Stromal cell of bone marrow (primary cell): ENCODE measurements at places on chromosomes 5 and 9.

- DNase-seq: no peak
These were observed 78.8 kb upstream of the GPBP1 start for GRCh38 chr5:57094753-57095683.

- no peak for DNase-seq
These were observed 10.9 kb downstream of the SEMA5A start for GRCh38 chr5:9534881-9535517.

DNA sequence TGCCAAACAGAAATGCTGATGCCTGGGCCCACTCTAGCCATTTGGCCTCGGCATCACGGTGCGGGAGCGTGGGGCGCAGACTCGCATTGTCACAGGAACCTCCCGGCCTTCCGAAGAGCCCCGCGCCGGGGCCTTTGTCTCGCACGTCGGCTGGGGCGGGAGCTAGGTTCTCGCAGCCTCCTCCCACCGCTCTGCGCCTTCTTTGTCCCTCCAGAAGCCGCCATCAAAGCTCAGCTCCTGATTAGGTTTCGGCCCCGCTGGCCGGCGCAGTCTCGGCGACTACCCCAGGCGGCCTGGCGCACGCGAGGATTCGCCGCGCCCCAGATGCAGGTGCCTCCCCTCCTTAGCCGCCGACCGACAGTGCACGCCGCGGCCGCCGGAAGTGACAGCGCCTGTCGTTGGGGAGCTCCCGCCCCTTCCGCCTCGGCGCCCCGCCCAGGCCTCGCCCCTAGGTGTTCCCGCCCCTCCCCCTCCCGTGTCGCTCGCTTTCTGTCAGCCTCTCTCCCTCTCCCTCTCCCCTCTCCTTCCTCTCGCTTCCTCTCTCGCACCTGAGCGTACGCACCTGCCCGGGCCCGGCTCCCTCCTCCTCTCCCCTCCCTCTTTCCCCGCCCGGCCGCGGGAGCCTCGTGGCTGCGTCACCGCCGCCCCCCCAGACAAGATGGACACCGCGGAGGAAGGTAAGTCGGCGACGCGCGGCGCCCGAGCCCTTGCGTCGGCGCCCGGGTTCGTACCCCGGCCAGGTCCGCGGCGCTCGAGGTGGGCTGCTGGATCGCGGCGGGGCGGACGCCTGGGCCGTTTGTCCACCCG, at the start of gene MARCHF6:
Gene MARCHF6, plus strand, starts transcription at position 455 of the 807 bp plus-strand sequence. Its CDS starts 204 bp downstream, at position 659.
- DNase-seq: peak; percentile 75

DNA sequence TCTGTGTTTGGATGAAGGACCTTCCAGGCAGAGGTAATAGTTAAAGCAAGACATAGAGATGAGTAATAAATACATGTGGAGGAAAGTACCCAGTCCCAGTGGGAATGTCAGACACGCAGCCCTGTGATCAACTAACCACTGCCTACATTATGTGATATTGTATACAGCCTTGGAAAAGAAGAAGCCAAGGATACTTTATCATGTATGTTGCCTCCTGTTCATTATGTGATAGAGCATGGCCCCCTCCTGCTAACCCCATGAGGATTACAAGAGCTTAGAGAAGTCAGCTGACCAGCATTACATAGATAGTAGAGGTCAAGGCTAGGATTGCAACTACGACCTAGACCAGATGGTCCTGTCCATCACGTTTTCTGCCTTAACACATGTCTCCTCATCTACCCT, 497.0 kb upstream of the TNC start:
- no peak for DNase-seq

GRCh38 chr9:35776018-35776417, 15.4 kb upstream of the NPR2 start:
- DNase-seq: no peak

GRCh38 chr9:73024601-73025034, 71.8 kb upstream of the ALDH1A1 start:
- no peak for DNase-seq

- peak; percentile 67 for DNase-seq
These were observed 273.7 kb upstream of the PIK3R1 start for GRCh38 chr5:67941614-67942401.

- DNase-seq: no peak
These were observed 31.0 kb downstream of the HK3 start for GRCh38 chr5:176868126-176868525.

DNA sequence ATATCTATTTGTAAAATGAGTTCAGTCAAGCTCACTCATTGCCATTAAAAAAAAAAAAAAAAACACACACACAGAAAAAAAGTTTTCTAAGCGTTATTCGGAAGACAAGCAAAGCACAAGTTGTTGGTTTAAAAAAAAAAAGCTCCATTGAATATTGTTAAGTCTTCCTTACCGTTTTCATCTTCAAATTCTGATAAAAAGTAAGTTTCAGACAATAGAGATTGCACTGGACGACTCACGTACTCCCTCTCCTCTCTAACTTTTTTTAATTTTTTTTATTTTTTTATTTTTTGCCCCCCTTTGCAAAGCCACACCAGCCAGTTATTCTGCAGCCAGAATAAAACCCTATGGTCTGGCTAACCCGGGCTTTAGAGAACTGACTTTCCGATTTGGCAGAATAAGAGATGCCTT, 544 bp downstream of the ADAMTS6 start:
- DNase-seq: no peak

DNA sequence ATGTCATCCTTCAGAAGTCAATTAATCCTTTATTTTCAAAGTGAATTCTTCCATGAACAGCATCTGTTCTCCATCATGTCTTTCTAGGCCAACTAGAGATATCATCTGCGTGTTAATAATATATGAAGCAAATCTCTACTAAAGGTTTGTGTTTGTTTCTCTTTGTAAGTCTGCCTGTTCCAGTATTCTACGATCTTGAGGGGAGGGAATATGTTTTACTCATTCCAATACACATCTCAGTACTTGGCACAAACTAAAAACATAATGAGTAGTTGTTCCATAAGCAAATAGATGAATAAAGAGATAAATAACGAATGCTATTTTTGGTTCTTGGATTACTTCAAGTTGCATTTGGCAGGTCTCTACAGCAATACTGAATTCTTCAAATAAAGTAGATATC, 470.7 kb upstream of the GRIN3A start:
- no peak for DNase-seq

GRCh38 chr9:97412626-97413385, 910 bp downstream of the TDRD7 start:
- no peak for DNase-seq

DNA sequence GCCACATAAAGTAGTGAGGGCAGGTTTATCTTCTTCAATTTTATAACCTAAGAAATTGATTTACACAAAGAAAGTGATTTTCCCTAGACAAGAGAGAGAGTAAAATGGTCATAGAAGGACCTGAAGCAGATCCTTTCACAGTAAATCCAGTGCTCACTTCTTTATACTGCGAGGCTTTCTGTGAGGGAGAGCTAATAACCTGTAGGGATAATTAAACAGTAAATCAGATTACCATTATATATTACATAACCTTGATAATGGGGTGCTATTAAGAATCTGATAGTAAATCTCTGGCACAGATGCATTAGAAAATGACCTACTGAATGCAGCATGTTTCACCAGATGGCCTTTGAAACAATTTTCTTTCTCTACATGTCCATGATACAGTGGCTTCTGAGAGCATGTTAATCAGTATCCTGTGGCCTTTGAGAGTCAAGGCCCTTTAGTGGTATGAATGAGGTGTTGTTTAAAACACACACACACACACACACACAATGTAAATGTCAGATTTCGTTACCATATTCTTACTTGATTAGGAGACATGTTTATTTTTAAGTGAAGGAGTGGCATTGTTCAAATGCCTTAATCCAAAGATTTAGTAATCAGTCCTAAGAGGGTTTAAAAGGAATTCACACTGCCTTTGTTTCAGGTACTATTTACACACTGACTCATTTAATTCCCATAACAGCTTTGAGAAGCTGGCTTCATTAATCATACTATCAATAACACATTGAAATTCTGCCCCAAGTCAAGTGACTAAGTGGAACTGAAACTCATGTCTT, 124.7 kb downstream of the ALDH1A1 start:
- DNase-seq: no peak

GRCh38 chr9:91948101-91948596, 1.9 kb downstream of the ROR2 start:
- no peak for DNase-seq

DNA sequence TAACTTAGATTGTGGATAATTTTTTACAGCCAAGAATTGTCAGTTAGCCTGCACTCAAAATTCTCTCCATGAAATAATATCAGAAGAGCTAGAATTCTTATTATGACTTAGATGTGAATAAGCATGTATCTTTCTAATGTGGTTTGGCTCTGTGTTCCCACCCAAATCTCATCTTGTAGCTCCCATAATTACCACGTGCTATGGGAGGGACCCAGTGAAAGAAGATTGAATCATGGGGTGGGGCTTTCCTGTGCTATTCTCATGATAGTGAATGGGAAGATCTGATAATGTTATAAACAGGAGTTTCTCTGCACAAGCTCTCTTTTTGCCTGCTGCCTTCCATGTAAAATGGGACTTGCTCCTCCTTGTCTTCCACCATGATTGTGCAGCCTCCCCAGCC, 176.8 kb downstream of the MAT2B start:
- peak; percentile 26 for DNase-seq

DNA sequence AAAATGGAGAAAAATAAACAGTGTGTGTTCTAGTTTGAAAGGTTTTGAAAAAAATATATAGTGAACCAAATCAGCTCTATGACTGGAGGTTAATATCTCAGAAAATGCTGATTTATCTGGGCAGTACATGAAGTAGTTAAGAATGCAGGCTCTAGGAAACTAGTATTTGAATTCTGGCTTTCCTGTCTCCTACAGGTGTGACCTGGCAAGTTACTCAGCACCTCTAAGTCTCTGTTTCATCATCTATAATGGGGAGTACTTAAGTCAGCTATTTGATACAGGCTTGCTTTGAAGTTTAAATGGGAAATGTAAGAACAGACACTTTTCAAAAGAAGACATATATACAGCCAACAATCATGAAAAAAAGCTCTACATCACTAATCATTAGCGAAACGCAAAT, 5.2 kb downstream of the GRAMD2B start:
- no peak for DNase-seq

DNA sequence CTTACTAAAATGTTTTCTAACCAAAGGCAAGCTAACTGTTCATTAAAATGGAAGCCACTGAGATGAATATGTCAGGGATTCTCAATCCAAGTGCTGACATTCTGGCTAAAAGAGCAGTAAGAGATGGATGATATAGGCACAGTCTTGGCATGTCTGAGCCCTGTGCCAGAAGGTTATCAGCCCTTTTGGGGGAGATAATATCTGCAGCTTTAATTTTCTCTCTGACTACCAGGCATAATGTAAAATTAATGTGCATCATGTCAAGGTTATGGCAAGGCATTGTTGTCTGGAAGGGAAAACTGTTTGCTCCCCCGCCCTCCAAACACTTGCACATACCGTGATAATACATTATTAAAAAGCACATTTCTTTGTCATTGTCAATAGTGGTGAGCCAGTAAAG, 609.8 kb downstream of the ZNF608 start:
- DNase-seq: no peak

- no peak for DNase-seq
These were observed 7.1 kb upstream of the TNFSF8 start for GRCh38 chr9:114937516-114937915.

GRCh38 chr5:141871870-141872269, 6.3 kb downstream of the PCDH1 start:
- DNase-seq: no peak

GRCh38 chr5:149046196-149046829, 16.5 kb downstream of the SH3TC2 start:
- DNase-seq: peak; percentile 14

GRCh38 chr9:101087426-101087825, 58.9 kb downstream of the PLPPR1 start:
- DNase-seq: no peak

DNA sequence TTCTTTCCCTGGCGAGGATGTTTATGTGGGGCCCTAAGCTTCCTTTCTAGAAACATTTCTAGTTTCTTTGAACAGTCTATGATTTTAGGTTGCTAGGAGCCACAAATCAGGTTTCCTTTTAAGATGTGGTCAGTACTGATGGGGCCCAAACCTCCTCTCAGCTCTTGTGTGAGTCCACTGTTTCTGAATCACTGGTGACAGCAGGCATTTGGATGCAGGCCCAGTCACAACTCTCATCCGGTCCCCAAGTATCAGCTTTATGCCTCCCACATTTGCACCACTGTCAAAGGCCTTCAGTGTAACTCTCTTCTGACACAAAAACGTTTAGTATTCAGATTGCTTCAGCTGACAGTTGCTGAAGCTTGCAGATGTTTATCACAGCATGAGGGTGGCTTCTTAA, 7.8 kb downstream of the DMRT2 start:
- no peak for DNase-seq

DNA sequence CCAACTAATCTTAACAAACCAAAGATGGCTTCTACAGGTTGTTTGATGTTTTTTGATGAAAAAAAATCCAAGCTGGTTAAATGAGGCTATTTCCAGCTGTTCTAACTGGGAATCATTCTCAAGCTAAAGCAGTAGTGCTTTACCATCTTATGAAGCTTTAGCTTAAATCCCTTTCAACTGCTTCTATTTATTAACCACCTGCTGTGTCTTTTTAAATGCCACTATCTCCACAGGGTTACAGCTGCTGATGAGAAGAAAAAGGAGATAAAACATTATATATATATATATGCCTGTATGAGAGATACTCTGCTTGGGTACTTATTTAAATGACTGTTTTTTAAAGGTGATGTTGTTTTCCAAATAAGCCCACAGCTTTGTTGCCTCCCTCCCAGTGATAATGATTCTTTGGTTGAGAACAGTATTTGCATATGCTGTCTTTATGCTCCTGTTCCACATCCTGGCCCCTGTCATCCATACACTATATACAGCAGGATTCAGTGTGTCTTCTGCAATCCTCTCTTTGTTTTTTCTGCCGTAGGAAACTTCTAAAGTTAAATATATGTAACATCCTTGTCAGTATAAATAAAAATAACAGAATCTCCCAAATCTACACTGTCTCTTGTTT, 164.0 kb downstream of the PAM start:
- no peak for DNase-seq

DNA sequence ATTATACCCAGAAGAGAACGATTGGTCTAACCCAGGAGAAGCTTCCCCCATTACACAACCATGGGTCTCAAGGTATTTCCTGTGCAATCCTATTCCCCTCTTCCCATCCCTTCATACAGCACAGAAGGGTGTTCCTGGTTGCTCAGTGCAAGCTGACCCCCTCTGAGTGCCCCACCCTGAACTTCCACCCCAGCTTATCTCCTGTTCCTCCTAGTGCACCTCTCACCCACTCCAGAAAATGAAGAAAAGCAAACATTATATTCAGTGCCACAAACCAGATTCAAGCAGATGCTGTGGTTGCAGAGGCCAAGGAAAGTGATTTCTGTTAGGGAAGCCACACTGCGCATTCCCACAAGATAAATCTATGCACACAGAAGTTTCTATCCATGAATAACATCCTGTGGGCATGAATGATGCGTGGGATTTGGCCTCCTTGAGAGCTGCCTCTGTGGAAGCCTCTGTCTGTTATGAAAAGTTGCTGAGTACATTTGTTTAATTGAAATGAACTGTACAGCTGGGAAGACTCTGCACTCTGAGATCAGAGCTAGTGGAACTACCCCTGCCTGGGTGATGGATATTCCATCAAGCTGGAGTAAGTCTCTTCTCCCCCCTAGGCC, 2.2 kb upstream of the OR2S2 start:
- peak; percentile 20 for DNase-seq

GRCh38 chr9:135907006-135907430, 328 bp downstream of the CAMSAP1 start:
- no peak for DNase-seq
